ENCODE measurements at places on chromosomes 1 and 21.

GRCh38 chr1:53270107-53270506 lies 31.8 kb upstream of the MAGOH start:
- no peak for DNase-seq

DNA sequence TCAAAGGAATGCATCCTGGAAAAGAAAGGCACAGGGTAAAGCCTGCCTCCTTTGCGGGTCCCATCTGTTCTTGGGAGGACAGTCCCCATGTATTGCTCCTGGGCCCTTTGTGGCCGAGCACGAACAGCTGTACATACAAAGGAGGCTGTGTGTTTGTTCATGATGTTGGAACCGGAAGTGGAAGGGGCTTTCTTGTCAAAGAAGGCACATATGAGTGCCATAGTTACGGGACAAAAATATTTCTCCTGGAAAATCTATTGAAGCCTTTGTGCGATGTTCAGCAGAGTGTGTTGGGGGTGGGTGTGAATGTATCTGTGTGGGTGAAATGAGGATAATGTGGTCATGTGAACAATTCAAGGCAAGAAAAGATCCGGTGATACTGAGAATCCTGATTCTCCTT lies 297.6 kb downstream of the DISC1 start:
- no peak for DNase-seq

DNA sequence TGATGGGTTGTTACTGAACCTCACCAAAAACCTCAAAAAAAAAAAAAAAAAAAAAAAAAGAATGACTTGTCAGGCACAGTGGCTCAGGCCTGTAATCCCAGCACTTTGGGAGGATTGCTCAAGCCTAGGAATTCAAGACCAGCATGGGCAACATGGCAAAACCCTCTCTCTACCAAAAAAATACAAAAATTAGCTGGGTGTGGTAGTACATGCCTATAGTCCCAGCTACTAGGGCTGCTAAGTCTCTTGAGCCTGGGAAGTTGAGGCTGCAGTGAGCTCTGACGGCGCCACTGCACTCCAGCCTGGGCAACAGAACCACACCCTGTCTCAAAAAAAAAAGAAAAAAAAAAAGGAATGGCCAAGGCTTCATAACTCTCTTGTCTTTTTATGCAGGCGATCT lies 11.1 kb downstream of the CHAF1B start:
- DNase-seq = no peak

GRCh38 chr1:238176441-238176840 lies 285.7 kb upstream of the ZP4 start:
- no peak for DNase-seq

DNA sequence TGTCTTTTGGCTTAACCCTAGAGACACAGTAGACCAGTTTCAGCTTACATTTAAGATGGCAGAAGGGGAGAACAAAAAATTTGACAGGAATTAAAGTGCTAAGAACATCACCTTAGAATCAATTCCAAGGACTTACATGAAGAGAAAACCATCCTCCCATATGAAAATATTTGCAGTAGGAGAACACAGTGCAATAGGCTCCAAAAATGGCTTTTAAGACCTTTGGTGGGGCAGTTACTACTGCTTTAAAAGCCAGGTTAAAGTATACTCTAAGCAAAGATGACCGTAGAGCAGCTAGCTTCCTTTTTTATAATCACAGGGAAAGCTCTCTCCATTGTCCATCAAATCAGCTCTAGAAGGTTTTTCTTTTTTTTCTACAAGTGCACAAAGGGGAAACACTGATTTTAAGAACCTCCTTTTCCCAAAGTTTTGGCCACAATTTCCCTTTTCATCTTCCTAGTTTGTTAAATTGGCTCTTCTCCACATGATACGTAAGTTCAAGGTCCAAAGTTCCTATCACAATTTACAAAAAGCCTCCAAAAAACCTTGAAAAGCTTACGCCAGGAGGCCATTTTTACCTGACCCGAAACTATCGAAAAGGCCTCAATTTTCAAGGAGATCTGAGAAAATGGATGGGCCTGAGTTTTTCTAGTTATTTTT lies 3.3 kb downstream of the TXNIP start:
- no peak for DNase-seq

DNA sequence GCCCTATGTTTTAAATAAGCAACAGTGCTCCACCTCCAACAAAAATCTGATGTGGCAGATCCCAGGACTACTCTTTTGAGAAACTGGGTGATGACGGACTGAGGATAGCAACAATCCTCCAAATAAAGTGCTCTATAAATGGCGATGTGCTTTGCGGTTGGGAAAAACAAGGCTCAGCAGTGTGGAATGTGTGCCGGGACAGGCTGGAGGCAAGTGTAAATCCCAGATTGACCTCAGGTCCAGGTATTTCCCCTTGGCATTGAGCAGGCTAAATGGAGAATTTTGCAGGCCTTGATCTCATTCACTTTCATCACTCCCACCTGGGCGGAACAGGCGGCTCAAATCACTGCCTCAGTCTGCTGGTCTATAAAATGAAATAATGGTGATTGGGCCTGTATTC lies 35.1 kb downstream of the LRRC42 start:
- no peak for DNase-seq

GRCh38 chr21:41961753-41962152 lies 7.9 kb upstream of the C2CD2 start:
- no peak for DNase-seq

GRCh38 chr21:37724201-37724600 lies 192.1 kb downstream of the KCNJ6 start:
- DNase-seq = no peak

DNA sequence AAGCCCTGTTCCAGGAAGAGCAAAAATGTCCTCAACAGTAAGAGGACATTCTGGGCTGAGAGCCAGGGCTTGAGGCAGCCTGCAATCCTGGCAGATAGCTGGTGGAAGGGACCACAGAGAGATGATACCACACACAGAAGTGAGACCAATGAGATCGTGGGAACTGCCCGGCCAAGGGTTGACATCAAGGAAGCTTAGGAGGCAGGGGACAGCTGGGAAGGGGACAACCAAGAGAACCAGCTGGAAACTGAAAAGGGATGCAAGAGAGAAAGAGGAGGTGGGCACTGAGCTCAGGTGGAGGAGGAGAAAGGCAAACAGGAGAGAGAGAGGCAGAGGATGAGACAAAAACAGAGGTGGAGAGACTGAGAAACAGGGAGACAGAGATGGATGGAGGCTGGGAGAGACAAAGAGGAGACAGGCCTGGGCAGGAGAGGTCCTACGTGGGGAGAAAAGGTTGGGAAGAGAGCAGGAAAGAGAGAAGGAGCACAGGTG lies 9.2 kb downstream of the PDZK1IP1 start:
- DNase-seq = no peak

DNA sequence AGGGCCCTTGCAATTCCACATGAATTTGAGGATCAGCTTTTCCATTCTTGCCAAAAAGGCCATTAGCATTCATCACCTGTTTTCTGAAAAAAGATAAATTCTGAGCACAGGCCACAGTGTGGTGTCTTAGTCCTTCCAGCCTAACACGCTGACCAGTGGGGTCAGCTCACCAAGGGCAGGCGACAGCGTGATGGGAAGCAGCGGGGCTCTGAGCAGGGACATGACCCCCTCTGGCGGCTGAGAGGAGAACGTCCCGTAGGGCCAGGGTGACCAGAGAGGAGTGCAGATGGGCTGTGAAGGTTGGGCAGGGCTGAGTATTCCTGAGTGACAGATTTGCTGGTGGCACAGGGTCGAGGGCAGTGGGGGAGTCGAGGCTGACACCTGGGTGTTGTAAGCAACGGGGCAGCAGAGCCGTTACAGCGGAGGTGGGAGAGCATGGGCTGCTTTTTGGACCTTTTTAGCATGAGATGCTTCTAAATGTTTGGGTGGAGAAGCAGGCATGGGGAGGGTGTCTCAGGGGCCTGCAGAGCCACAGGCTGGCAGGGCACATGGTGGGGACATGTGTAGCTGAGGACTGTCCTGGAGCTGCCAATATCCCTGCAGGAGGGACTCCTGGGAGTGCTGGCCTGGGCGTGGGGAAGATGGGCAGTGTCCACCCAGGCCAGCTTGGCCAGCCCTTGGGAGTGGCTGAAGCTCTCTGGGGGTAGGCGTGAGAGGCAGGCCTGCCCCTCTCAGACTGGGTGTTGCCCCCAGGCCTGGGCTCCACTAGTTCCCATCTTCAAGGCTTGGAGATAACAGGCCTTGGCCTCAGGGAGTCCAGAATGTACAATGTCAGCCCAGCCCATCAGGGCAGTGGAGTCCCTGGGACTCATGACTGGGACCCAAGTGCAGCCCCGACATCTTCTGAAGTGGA lies 8.6 kb upstream of the CALML6 start:
- no peak for DNase-seq

- DNase-seq = no peak
Observed at GRCh38 chr1:17653728-17654351, 101.3 kb upstream of the ACTL8 start.

DNA sequence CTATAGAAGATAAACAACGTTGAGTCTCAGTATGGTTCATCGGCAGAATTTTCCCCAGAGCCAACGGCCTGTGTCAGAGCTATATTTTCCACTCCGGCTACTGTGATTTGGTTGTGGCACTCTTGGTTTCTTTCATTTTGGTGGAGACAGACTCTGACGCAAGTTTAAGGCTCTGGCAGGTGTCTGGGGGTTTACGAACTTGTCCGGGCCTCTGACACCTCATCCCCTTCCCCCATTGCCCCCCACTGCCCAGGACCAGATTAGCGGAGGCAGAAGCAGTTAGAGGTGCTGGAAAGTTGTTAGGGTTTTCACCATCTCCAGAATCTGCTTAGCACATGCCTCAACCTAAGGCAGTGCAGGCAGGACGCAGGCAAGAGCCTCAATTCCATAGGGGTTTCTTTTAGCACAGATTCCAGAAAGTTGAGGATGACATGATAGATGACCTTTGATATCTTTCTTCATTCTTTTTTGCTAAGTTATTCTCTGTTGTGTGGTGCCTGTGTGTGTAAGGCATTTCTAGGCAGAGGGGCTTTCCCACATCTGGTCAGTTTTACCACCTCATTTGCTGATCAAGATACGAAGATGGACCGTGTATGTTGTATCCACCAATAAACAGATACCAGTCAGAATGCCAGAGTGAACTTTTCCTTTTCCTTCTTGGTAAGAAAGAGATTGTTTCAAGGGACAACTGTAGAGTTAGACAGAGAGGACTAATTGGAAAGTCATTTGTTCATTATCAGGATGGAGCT lies 18.4 kb upstream of the IL10 start:
- no peak for DNase-seq

DNA sequence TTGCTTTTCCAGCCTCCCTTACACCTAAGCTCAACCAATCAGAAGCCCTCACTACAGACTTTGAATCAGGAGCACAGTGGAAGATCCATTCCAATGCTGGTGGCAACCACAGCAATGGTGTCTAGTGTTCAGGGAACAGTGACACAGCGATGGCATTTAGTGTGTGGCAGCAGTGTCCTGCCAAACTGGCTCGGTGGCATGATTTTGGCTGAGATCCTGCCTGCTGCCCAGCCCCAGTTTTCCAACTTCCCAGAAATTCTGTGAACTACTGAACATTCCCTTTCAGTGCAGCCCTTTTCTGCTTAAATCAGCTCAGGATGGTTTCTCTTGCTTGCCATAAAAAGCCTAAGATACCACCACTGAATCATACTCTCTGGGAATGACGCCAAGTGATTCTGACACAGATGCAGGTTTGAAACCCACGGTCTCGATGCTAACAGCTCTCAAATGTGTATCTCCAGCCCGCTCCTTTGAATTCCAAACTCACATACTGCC lies 8.8 kb downstream of the ASAP3 start:
- no peak for DNase-seq

GRCh38 chr21:43626390-43626789 lies 32.9 kb downstream of the HSF2BP start:
- DNase-seq = no peak

DNA sequence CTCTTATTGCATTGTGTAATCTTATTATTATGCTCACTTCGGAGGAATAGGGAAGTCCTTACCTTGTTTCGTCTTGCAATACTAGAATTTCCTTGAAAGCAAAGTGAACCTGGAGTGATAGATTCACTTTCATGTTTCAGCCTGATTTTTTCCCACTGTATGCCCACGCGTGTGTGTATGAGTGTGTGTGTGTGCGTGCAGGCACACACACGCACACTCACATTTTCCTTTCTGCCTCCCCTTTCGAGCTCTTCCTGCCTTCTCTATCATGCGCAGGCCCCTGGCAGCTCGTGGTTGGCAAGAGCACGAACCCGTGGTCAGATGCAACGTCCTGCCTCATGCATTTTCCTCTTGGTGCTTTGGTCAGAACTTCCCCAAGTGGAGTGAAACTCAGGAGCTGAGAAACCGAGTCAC lies at the start of gene GCSAML:
Gene GCSAML (plus strand): TSS at position 366 of the 414 bp plus-strand sequence. CDS start 58 bp downstream, outside the sequence.
- no peak for DNase-seq

DNA sequence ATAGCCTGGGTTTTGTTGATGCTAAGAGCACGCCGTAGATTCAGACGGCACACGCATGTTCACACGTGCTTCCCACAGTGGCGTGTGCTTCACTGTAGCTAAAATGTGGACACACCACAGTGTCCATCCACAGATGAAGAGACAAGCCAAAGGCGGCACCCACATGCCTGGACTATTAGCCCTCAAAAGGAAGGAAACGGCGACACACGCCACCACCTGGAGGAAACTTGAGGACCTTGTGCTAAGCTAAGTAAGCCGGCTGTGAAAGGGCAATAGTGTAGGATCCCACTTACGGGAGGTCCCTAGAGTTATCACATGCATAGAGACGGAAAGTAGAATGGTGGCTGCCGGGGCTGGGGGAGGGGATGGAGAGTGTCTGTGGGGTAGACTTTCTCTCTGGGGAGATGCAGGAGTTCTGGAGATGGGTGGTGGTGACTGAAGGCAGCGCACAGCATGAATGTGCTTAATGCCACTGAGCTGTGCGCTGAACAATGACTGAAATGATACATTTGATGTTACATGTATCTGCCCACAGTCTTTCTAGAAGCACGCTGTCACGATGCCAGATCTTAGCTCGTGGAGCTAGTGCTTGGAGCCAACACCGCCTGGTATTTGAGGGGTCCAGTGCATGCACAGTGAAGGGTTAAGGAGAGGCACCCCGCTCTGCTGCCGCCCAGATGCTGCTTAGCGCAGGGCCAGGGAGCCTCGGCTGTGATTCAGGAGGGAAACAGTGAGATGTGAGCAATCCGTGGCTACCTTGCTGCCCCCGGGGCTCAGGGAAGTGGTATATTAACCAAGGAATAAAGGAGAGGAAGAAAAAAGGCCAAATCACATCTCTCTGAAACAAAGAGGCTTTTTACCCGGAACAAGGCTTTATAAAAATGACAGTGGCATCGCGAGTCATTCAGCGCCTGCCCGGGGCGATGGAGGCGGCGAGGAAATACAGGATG lies 103.7 kb downstream of the PRDM16 start:
- no peak for DNase-seq

GRCh38 chr21:36337099-36337509 lies 17.1 kb downstream of the MORC3 start:
- no peak for DNase-seq
